ENCODE measurements at places on chromosomes 2 and 18.

- no peak for DNase-seq
These were observed 242.2 kb downstream of the LOXHD1 start for GRCh38 chr18:46414863-46415262.

DNA sequence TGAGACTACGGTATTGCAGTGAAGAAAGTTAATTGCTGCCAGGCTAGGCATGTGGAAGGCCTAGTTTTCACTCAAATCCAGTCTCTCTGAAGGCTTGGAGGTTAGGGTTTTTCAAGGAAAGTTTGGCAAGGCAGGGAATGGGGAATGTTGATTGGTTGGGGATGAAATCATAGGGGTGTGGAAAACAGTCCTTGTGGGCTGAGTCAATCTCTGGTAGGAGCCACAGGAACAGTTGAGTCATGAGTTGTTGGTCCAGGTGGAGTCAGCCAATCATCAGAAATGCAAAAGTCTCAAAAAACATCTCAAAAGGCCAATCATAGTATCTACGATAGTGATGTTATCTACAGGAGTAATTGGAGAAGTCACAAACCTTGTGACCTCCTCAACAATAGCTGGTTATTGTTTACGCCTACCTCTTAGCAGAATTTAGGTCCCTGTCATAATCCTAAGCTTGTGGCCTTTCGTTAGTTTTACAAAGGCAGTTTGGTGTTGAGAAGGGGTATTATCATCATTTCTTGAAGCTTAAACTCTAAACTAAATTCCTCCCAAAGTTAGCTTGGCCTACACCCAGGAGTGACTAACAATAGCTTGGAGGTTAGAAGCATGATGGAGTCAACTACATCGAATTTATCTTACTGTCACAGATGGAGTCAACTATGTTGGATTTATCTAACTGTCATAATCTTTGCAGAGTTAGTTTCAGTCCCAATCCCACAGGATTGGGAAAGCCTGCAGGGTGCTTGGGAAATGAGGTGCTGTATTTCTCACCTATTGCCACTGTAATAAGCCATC lies 33.7 kb upstream of the APCDD1 start:
- DNase-seq = no peak

DNA sequence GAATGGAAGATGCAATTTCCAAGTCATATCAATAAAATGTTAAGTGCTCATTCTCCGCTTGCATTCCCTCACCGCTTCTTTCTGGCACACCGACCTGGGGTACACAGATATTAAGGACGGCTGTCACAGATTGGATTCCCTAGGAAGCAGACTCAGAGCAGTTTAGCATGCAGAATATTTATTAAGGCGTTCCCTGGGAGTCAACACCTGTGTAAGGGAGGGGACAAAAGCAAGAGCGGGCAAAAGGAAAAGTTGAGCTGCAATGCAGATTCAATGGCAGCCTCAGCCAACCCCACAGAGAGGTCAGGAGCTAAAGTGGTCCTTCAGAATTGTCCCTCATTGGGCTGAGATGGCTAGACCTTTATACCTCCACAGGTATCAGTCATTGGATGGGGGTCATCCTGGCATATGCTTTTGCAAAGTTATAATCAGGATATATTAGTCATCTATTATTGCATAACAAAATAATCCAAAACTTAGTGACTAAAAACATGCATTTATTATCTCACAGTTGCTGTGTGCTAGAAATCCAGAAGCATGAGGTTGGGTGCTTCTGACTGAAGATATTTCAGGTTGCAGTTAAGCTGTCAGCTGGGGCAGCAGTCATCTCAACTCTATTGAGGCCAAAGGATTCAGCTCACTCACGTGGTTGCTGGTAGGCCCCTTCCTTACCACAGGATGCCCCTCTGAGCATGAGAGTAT lies 27.0 kb upstream of the INO80D start:
- DNase-seq = no peak

- no peak for DNase-seq
These were observed 23.7 kb upstream of the MYO5B start for GRCh38 chr18:50218432-50219197.

DNA sequence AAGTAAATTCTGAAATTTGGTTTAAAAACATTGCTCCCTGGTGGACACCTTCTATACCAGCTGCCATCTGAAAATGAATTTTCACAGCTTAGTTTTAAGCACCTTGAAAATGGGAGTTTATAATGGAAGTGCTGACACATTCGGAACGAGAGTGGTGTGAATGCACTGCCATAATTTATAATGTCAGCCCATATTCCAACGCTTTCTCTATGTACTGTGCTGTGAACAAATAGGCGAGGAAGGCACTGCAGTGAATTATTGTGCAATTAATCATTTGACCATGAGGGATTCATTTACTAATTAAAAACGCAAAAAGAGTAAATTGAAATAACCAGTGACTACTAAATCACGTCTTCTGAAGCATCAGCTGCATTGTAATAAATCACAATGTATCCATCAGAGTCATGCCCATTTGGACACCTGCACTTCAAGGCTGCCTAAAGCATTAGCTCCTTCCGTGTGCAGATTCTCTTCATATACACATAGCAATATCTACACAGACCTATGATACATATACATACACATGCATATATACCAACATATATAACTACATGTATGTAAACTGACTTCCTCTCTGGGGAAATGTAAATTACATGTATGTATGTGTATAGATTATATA lies 699.8 kb downstream of the GALR1 start:
- DNase-seq = no peak

DNA sequence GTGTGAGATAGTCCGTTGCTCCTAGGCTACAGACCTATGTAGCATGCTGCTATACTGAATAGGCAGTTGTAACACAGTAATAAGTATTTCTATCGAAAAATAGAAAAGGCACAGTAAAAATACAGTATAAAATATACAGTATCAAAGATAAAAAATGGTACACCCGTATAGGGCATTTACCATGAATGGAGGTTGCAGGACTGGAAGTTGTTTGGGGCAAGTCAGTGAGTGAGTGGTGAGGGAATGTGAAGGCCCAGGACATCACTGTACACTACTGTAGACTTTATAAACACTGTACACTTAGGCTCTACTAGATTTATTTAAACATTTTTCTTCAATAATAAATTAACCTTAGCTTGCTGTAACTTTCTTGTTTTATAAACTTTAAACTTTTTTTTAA lies 3.5 kb downstream of the MAP3K20 start:
- no peak for DNase-seq

- no peak for DNase-seq
These were observed 226.6 kb downstream of the NAPG start for GRCh38 chr18:10752382-10752781.

GRCh38 chr18:3723554-3723953 lies 273.6 kb downstream of the TGIF1 start:
- no peak for DNase-seq

- DNase-seq = peak; percentile 68
These were observed 58.5 kb upstream of the MSH6 start for GRCh38 chr2:47724221-47724981.

Data from NCI-H510A treated with DMSO at 0.1 percent for 48 hours (cell line).